Natural killer cell treated with Interleukin-12 subunit alpha and Interleukin-12 subunit beta and Interleukin-15 and Interleukin-18, amount 100 ng/mL, for 72 hours (primary cell): ENCODE measurements at places on chromosomes 11 and 22. TPM values are rescaled to one million over a fixed set of nuclear protein-coding genes. Genes with fewer than 3 reads are reported as not detected.
A peak's percentile ranks its signal among the peaks of the same experiment; 100 is the strongest.

DNA sequence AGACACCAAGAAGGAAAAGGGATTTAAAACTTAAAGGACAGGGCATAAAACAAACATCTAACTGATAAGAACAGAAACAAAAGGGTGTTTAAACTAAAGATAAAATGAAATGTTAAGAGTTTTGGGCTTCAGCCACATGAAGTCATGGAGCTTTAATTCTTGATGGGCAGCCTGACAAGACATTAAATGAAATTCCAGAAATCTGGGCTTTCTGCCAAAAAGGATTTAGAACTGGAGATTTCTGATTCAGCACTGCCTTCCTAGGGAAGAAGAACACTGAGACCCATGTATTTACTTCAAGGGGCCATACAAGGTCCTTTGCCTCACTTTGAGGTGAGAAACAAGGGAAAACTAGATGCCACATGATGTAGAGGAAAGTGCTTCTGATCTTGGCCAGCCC lies 355.9 kb upstream of the RAG2 start:
- no peak for DNase-seq

GRCh38 chr11:68968306-68969250 lies 12.2 kb downstream of the MRGPRD start:
- DNase-seq: no peak

PPME1 gene
- 51.5 TPM for total RNA-seq

YPEL4 gene
- not detected for total RNA-seq

DNA sequence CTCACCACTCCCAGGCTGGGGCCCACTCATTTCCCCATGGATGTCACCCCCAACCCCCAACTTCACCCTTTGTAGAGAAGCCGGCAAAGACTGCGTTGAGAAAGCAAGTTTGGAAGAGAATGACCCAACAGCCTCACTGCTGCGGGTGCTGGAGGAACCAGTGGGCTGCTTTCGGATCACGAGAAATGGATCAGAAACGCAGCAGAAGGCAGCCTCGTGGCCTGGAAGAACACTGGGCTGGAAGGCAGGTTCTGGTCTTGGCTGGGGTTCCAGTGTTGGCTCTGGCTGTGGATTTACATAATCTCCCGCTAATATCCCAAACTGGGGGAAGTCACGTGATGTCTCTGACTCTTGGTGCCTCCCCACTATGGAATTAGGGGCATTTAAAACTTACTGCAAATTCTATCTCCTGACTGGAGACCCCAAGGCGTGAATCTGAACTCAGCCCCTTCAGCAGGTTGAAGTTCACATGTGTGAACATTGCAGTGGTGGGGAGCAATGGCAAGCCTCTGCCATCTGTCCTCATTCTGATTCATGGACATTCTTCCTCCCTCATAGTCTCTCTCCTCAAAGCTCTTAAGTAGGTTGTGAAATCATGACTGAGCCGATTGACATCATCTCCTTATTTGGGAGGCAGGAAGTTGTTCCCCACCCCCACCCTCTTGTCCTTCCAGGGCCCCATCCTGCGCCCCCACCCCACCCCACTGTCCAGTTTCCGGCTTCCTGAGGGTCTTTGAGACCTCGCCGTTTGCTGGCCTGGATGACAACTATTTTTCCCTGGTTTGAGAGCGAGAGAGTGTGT lies 37.0 kb upstream of the TIMP3 start:
- no peak for DNase-seq

GRCh38 chr11:85886089-85887056 lies 31.2 kb downstream of the CCDC83 start:
- DNase-seq: no peak

ARHGAP42 gene
- total RNA-seq: 1.6 TPM

PRR33 gene
- total RNA-seq: not detected

DNA sequence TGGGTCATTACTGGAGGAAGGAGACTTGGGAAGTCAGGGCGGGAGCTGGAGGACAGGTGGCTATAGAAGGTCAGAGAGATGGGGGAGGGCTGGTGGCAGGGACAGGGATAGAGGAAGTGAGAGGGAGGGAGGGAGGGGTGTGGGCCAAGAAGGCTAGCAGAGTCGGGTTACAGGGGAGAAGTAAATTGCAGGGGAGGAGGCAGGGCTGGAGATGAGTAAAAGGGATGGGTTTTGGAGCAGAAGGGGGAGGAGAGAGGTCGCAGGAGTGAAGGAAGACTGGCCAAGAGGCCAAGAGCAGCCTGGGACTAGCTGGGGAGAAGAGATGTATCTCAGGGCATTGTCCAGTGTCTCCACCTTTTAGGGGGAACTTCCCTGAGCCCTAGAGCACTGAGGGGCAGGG lies 33.0 kb downstream of the LRRC10B start:
- no peak for DNase-seq

SCN3B gene
- total RNA-seq: not detected

GRCh38 chr11:4464216-4465159 lies 15.4 kb downstream of the OR52K2 start:
- no peak for DNase-seq

- DNase-seq: peak; percentile 85
Measured at GRCh38 chr11:126355324-126355925, at the start of gene ST3GAL4. Gene ST3GAL4, plus strand, starts transcription at chr11:126355686. Its CDS starts 50,470 bp downstream, at chr11:126406156.

GRCh38 chr11:75553889-75554257 lies 8.2 kb upstream of the SERPINH1 start:
- no peak for DNase-seq

RAG2 gene
- not detected for total RNA-seq

- DNase-seq: no peak
Measured at GRCh38 chr11:13649619-13650018, 18.8 kb upstream of the FAR1 start.

- no peak for DNase-seq
Measured at GRCh38 chr11:31106968-31107576, 262.5 kb downstream of the DCDC1 start.

- no peak for DNase-seq
Measured at GRCh38 chr11:69615545-69616278, 25.2 kb upstream of the CCND1 start.

TH gene
- total RNA-seq: not detected

RAG1 gene
- 0.55 TPM for total RNA-seq

DNA sequence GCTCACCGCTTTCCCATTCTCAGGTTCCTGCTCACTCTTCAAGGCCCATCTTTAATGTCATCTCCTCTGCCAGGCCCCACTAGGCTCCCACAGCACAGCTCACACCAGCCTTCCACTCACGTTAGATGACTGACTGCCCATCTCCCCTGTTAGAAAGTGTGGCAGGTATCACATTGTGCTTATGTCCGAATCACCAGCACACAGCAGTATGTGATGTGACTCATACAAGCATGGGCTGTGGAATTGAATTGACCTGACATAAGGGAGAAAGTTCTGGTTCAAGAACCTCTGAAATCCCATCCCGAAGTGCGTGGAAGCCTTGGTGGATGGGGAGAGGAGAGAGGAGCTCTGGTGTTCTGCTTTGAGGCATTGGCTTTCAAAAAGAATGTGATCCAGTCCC lies 6.5 kb downstream of the VSTM5 start:
- no peak for DNase-seq

DNA sequence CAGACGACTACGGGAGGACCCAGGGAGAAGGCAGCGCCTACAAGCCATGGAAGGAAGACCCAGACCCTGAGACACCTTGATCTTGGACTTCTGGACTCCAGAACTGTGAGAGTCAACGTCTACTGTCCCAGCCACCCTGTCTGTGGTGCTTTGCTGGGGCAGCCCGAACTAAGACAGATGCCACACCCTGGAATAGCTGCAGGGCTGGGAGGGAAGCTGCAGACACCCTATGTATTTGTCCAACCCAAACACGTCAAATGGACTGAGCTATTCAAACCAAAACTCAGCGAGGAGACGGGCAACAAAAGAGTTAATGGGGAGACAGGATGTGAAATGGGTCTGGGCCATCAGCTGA lies 169.3 kb downstream of the CTTN start:
- no peak for DNase-seq

DNA sequence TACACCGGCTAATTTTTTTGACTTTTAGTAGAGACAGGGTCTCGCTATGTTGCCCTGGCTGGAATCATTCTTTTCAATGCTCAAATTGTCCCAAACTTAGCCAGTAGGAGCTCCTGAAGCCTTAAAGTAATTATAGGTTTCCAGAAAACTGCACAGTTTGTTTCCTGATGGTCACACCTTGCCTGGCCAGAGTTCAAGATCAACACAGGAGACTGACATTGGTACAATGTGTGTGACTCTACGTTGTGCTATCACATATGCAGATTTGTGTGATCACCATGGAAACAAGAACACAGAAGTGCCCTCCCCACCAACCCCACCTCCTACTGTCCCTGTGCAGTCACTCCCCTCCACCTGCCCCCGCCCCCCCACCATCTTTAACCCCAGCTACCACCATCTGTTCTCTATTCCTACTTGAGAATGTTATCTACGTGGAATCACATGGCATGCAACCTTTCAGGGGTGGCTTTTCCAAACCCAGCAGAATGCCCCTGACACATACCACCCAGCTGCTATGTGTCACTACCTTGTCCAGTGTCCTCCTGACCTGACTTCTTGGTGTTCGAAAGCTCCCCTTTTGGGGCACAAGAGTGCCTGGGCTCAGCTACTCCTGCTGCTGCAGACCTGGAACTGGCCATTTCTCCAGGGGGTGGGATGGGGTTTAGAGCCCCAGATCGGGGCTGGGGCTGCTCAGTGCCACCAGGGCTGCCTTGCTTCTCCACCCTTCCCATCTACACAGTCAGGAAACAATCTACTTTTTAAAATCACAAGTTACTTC lies 6.1 kb upstream of the NAP1L4 start:
- DNase-seq: no peak

GRCh38 chr22:45534339-45535192 lies 31.9 kb downstream of the FBLN1 start:
- DNase-seq: no peak

- DNase-seq: no peak
Measured at GRCh38 chr11:105152560-105152959, 13.0 kb upstream of the CARD18 start.

PDGFB gene
- not detected for total RNA-seq

DNA sequence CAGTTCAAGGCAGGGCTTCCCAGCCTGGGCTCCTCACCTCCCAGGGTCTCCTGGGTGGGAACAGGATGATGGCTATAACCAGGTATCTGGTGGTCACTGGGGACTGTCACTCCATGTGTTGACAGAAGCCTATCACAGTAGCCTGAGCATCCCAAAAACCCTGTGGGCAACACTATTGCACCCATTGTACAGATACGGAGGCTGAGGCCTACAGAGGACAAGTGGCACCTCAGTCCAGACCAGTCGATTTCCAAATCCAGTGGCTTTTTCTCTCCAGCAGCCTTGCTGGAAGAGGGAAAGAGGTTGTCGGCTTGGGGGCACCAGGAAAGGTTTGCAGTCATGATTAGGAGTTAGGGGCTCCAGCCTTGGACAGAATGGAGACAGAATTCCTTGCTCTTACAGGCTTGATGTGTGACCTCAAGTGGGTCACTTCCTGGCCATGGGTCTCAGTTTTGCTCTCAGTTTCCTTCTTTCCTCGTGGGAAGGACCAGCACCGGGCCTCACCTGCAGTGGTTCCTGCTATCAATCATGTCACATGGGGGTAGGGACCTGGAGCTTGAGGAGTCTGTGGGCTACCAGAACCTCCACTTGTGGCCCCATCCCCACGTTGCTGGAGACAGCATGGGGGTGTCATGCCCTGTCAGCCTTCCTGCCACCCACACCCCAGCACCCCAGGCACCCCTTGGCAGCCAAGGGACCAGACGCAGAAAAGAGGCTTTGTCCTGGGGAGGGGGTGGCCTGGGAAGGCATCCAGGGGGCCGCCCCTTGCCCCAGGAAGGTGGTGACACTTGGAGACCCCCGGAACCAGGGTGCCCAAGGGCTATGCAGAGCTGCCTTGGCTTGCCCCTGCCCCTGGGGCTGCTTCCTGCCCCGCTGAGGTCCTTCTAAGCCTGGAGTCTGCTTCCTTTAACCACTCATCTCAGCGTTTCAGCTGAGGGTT lies 2.1 kb downstream of the EMID1 start:
- no peak for DNase-seq

MYEOV gene
- total RNA-seq: not detected

DNA sequence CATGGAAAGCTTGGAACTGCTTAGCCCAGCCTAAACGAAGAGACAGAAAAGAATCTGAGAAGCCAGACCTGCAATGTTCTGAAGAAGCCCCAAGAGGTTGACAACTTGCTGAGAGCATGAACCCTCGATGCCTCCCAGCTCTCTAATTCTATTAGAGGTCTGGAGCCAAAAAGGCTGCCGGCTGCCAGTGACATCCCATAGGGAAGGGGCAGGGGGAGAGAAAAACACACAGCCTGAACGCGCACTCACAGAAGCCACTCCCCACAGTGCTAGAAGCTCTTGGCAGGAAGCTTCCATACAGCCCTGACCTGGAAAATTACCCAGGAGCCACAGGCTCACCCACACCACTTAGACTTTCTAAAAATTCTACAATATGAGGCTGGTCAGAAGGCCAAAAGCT lies 18.3 kb downstream of the POLDIP3 start:
- no peak for DNase-seq

- no peak for DNase-seq
Measured at GRCh38 chr11:134414766-134415765, 3.0 kb upstream of the B3GAT1 start.

DNA sequence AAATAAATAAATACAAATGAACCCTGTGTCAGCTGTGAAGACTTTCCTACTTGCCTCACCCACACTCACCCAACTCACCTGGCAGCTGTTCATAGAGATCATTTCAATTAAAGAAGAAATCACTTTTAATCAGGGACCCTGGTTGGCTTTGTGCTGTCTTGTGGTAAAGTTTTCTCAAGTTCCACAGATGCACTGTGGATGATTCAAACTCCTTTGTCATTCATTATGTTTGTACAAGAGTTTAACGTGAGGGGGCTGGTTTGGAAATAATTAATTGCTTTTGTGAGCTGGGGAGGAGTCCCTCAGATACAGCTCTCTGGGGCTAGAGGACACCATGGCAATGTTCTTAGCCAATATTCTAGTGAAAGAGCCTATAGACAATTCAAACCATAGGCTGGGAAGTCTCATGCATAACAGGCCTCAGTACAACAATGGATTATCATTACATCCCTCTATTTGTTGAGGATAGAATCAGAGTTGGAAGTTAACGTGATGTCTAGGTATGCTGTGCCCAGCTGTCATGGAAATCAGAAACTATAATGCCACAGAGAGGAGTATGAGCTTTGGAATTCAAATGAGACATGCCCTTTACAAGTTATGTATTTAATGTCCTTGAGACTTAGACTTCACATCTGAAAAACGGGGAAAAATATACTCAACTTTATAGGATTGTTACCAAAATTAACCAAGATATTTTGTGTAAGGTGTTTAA lies 698.5 kb downstream of the KCNA4 start:
- no peak for DNase-seq

MMP13 gene
- not detected for total RNA-seq

- no peak for DNase-seq
Measured at GRCh38 chr11:68141246-68142027, 20.2 kb upstream of the CHKA start.

DNA sequence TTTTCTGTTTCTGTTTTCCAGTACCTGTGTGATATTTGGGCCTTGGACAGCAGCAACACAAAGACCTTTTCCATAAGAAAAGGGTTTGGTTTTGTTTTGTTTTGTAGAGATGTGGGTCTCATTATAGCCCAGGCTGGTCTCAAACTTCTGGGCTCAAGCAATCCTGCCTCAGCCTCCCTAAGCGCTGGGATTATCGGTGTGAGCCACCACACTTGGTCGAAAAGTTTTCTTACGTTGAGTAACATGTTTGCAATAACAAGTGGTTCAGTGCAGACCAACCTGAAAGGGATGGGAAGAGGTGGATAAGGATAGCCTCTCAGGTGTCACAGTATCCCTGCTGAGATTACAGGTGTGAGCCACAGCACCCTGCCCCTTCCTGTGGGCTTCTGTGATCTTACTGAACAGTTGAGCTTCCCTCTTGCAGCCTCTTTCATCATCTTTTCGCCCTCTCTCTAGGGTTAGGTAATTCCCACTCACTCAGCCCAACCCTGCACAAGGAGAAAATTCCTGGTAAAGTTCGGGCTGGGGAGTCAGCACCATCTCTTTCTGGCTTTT lies 3.5 kb upstream of the MRPL48 start:
- no peak for DNase-seq
